Fibroblast of skin of left quadriceps (primary cell): ENCODE measurements at places on chromosomes 16 and 17.

- DNase-seq = no peak
Observed at GRCh38 chr17:39813631-39814030, 50.5 kb downstream of the IKZF3 start.

GRCh38 chr17:3947318-3947810 is 16.9 kb downstream of the ATP2A3 start:
- no peak for DNase-seq

- no peak for DNase-seq
Observed at GRCh38 chr16:2719328-2720063, 528 bp downstream of the PRSS27 start.

DNA sequence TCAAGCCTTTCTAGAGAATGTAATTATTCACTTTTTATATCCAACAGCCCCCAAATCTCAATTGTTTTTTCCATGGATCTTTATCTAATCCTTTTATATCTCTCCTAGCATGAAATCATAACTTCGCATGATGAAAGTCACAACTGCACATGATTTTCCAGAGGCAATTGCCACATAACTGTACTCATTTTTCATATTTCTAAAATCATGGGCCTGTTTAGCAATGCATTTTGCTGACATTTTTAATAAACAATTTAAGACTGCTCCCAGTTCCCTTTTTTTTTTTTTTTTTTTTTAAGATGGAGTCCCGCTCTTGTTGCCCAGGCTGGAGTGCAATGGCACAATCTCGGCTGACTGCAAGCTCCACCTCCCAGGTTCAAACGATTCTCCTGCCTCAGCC is 83.5 kb downstream of the VMP1 start:
- no peak for DNase-seq

DNA sequence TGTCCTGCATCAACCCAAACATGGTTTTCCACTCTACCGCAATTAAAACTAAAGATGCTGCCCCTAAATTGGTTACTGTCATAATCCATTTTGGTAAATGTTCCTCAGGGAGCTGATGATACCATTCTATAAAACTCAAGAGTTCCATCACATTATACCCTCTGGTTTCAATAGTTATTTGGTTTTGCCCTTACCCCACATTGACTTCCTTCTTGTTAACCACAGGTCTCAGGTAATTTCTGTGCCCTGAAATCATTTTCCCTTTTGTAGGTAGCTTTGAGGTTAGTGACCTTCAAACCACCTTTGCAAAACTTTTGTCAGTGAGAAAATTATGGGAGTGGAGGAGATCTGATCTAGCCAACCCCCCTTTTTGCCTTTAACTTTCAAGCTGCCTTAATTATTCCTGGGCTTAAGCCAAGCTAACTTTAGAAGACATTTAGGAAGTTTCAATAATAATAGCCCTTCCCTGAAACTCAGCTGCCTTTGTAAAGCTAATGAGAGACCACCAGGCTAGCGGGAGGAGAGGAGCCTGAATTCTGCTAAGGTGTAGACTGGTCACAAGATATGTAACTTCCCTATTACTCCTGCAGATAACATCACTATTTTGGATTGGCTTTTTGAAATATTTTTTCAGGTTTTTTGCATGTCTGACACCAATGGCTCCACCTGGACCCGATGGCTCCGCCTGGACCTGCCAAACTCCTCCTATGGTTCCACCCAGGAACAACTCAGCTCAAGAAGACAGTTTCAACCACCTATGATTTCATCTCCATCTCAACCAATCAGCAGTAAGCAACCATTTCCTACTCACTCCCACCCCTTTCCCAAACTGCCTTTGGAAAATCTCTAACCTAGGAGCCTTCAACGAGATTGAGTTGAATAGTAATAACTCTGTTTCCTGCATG is 224.9 kb downstream of the HS3ST3B1 start:
- no peak for DNase-seq

DNA sequence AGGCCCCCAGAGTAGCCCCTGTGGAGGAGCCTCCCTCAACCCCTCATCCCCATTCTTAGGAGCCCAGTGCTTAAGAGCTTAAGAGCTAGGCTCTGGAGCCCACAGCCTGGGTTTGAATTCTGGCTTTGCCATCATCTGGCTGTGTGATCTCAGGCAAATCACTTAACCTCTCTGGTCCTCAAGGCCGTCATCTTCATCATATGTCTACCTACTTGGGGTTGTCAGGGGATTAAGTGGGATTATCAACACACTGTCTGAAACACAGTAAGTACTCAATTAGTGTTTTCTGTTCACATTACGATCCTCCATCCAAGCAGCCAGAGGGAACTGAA is 4.8 kb downstream of the SREBF1 start:
- no peak for DNase-seq

- no peak for DNase-seq
Observed at GRCh38 chr16:50351116-50351515, 17.7 kb downstream of the BRD7 start.

GRCh38 chr17:68675723-68676122 is 74.6 kb upstream of the FAM20A start:
- DNase-seq = no peak

DNA sequence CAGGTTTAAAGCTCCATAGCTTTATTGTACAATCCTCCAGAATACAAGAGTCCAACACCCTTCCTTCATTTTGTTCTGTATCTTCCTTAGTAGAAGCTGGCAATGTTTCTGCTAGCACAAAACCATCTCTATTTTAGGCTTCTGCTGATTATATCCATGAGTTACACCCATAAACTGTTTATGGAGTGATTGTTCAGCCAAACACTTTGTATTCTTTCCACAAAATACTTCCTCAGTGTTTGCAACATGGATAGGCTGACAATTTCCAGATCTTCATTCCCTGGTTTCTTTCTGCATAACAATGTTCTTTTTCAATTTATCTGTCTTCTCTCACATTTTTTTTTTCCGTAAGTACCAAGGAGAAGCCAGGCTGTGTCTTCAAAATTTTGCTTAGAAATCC is 839.9 kb upstream of the CDH8 start:
- DNase-seq = no peak

- no peak for DNase-seq
Observed at GRCh38 chr16:19316846-19317245, 31.3 kb downstream of the CLEC19A start.

DNA sequence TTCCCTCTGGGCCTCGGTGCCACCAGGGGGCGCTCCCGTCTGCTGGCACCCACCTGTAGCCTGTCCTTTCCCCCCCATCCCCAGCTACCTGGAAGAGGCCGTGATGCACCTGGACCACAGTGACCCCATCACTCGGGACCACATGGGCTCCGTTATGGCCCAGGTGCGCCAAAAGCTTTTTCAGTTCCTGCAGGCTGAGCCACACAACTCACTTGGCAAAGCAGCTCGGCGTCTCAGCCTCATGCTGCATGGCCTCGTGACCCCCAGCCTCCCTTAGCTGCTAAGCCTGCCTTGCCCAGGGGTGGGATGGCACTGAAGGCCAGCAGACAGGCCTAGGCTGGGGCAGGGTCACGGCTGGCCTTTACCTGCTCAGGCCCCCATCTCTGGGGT is 818 bp upstream of the NRN1L start:
- DNase-seq = no peak

DNA sequence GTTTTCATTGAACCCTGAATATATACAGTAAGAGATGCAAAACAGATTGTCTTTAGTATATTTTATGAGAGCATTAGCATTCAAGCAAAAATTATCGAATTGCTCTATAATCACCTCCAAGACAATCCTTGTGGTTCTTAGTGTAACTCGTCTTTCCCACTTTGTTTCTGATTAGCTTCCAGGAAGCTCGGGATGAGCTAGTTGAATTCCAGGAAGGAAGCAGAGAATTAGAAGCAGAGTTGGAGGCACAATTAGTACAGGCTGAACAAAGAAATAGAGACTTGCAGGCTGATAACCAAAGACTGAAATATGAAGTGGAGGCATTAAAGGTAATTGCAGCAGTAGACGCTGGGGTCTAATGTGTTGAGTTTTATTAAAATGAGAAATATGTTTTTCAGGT is 9.9 kb downstream of the NDEL1 start:
- DNase-seq = no peak

DNA sequence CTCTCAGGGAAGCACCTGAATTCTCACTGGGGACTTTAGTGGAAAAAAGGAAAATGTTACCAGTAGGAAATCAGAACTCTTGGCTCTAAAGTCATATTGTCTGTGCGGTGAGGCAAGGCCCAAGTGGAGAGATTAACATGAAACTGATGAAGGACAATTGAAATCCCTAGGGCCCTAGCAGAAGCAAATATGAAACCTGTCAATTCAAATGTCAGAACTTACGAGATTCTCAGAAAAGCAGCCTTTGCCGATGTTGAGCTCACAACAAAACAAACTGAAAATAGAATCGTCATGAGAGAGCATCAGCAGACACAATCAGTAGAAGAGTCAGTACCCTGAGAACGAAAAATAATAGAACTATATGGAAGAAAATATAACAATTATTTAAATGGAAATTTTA is 108.8 kb downstream of the ELAC2 start:
- no peak for DNase-seq

DNA sequence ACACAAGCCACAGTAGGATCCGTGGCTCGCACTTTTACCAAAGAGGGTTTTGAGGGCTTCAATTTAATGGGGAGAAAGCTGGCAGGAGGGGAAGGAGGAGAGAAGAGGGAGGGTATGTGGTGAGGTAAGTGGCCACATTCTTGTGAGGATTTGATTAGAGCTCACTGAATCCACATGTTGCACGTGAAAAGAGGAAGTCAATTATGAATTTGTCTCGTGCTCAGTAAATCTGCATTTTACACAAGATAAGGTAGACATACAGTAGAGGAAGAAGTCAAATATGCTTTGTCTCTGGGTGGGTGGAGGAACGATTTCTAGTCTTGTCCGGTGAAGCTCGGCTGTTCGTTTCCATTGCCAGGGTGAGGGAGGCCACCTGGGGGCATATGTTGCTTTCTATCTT is 862 bp downstream of the ZNF232 start:
- DNase-seq = no peak

DNA sequence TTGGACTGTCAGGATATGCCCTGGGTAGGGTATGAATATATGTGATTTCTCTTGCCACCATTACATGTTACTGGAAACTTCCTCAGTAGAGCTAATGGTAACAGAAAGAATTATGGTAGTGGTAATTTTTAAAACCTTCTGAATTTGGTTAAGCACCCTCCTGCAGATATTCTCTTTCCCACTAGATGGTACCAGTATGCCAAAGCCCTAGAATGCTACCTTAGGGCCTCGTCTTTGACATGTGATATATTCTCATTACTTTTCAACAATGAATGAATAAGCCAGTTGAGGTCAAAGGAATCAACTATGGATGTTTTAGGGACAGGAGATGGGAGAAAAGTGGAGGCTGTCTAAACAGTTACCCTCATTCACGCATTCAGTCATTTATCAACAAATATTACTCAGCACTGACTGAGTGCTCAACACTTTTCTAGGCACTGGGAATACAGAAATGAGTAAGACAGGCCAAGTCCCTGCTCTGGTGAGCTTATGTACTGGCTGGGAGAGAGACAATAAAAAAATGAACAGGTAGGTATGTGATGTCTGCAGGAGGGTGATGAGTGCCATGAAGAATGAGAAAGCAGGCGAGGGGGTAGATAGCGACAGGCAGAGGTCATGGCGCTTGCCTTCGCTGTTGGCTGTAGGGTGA is 14.7 kb downstream of the CDH13 start:
- peak; percentile 23 for DNase-seq

DNA sequence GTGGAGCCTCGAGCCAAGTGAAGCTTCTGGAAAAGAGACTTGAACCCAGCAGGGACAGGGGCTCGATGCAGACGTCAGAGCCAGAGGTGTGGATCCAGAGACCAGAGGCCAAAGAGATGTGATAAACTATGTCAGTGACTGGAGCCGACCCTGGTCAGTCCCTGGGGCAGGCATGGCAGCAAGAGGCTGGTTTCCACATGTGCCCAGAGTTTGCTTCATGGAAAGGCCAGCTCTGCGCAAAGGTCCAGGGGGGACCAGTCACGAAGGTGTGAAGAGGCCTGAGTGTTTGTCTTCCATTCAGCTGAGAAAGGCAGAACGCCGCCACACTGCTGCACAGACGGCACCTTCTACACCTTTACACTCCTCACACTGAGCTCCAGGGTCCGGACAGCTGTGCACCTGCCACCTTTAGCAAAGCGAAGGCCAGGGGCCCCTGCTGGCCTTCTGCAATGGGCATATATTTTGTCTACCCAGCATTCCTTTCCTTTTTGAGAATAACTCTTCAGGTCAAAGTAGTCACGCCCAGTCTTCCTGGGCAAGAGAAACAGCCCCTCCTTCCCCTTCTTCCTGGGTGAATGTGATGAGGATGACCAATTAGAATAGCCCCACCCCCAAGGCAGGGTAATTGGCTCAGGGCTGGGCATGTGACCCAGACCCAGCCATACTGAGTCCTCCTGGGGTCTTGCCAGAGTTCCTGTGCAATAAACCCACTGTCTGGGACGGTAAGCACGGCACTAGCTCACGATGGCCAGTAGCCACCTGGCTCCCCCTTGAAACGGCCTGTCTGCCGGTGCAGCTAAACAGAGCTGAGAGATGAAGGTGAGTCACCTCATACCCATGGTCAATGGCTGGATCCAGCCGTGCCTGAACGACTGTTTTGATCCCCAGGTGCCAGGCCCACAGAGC is 2.3 kb upstream of the RPH3AL start:
- no peak for DNase-seq

- no peak for DNase-seq
Observed at GRCh38 chr16:1157639-1158455, 4.9 kb downstream of the CACNA1H start.

- no peak for DNase-seq
Observed at GRCh38 chr16:21088646-21089538, 61.8 kb downstream of the DNAH3 start.

- no peak for DNase-seq
Observed at GRCh38 chr16:9780831-9781230, 401.4 kb downstream of the GRIN2A start.

DNA sequence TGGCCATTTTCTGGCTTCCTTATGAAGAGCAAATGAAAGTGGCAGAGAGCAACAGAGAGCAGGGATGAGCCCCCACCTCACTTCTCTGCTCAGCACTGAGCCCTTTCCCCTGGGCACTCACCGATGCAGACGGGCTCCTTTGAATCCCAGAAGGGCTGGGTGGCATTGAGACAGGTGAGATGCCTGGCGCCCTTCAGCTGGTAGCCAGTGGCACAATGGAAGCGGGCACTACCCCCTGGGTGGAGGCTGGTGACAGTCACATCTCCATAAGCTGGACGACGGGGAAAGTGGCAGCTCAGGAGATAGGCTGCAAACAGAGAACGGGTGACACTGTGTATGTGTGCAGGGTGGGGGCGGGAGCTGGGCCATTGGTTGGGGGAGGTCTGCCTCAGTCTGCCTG is 12.5 kb upstream of the PHF12 start:
- DNase-seq = no peak

DNA sequence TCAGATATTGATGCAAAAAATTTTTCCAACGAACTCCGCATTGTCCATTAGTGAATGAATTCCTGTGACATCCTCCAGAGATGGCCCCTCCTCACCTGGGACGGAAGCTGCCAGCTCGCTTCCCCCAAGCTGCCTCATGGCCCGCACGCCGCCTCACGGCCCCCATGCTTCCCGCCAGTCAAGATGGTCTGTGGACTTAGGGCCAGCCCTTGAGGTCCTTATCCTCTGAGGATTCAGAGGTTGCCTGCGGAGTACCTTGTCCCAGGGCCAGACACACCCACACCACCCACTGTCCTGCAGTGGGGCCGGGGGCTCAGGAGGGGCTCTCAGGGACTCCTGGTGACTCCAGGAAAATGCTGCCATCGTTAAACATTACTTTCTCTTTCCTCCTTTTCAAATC is 73.6 kb downstream of the SEC14L1 start:
- no peak for DNase-seq

- DNase-seq = no peak
Observed at GRCh38 chr17:45573924-45574770, 83.6 kb upstream of the PLEKHM1 start.
